ENCODE measurements at places on chromosomes 4 and X.

DNA sequence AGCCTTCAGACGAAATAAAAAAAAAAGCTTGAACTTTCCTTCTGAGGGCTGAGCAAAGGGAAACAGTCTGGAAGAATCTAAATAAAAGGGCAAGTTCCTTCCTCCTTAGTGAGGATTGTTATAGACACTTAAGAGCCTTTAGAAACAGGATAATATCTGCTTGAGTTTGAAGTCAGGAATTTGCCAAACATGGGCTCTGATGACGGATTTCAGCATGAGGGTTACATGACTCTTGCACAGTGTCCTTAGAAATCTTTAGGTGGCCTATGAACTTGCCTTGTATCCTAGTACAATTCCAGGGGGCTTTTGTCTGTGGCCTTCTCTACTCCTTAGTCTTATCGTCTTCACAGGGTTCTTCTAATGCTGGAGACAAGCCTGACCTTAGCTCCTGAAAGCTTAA lies 94.1 kb downstream of the RLIM start:
- DNase-seq = no peak

DNA sequence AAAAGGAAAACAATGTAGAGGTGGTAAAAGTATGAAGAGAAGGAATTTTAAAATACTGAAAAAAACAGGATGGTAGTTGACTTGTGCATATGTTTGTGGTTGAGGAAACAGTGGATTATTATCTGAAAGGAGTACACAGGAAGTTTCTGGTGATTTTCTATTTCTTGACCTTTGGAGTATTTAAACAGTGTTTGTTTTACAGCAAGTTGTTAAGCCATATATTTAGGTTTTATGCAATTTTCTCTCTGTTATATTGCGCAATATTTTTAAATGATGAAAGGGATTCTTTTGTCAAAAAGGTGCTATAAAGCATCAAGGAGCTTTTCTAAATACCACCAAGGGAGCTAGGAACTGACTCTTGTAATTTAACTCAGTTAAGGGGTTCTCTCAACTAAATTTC lies 343.1 kb upstream of the MAOA start:
- no peak for DNase-seq

DNA sequence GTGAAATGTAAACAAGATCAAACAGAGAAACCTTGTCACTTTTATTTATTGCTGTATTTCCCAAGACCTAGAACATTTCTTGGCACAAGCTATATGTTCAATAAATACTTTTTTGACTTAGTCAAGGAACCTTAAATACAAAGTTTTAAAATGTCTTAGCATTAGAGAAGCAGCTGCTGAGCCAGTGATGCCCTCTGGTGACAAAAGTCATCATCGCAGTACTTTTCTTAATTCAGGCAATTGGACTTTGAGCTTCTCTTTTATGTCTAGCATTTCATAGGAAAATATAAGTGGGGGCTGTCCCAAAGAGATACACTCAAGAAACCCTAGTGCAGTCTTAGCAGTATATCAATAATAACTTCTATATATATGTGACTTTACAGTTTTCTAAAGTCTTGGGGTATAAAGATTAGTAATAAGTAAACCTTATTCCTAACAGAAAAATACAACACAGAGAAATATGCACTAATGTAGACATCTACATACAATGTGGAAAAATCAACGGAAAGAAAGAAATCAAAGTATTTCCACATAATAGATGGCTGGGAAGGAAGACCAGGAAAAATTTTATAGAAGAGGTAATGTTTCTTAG lies 118.4 kb downstream of the DTHD1 start:
- DNase-seq = no peak

DNA sequence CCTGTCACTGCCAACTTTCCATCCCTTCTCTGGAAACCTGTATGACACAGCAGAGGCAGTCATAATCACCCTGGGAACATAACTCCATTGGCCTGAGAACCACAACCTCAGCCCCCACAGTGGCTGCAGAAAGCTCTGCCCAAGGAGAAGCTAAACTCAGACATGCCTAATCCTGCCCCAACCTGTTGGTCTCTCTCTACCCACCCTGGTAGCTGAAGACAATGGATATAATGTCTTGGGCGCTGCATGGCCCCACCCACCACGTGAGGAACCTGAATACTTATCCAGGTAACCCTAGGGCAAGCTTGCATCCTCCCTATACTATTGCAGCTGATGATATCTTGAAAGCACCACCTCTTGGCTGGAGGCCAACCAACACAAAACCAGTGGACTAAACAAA lies 225.2 kb downstream of the TEX13C start:
- no peak for DNase-seq

GRCh38 chr4:99821918-99822503 lies 5.4 kb downstream of the DAPP1 start:
- DNase-seq = no peak

DNA sequence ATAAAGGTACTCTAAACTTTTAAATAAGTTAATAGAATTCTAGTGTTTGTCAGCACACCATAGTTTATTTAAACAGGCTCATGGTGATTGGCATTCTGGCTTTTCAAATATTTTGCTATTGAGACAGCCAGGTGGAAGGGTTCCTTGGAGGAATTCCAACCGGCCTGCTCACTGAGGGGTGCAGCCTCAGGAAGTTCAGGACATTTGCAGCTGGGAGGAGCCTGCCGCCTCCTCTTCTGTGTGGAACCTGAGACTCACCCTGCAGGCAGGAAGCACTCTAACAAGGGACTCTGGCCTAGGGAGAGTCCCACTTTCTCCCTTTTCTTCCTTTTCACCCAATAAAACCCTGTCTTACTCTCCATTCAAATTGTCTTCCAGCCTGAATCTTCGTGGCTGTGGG lies 1328.0 kb downstream of the FSTL5 start:
- DNase-seq = no peak

GRCh38 chr4:172654457-172654856 lies 514.2 kb upstream of the GALNT7 start:
- no peak for DNase-seq

Data from NCI-H774 (cell line).